ENCODE measurements at places on chromosomes 7 and 10.

DNA sequence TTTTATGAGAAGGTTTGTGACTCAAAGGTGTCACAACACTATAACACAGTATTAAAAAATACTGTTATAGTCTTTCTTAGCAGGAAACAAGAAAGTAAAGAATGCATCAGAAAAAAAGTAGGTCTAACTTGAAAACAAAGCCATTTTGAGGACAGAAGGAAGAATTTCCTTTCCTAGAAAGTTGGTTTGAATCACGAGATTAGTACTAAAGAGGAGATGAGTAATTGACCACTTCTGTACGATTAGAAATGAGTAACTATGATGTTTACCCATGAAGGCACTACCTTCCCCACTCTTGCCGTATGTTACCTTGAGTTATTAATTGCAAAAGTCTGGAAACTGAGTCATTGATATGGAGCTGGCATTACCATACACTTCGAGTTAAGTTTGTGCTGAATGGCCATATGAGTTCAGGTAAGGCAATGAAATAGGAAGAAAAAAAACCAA, 65.2 kb downstream of the FAM185A start:
- no peak for DNase-seq

DNA sequence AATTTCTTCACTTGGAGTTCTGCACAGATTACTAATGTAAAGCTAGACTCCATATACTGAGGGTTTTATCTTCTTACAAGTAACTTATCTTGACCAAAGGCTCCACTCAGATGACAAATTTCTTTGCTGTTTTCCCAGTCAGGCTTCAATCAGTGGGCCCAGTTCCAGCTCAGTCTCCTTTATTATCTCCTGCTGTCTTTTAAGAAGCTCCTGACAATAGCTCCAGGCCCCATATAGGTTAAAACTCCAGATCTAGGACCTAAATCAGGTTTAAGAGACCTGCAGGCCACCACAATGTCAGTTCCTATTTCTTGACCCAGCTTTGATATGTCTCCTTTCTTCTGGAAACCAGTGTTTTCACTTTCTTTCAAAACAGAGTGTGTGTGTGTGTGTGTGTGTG, 165.2 kb downstream of the RELN start:
- no peak for DNase-seq

- DNase-seq: no peak
Measured at GRCh38 chr10:6068006-6068405, 5.8 kb upstream of the IL2RA start.

GRCh38 chr10:34728361-34728760, 86.7 kb downstream of the PARD3 start:
- DNase-seq: no peak

DNA sequence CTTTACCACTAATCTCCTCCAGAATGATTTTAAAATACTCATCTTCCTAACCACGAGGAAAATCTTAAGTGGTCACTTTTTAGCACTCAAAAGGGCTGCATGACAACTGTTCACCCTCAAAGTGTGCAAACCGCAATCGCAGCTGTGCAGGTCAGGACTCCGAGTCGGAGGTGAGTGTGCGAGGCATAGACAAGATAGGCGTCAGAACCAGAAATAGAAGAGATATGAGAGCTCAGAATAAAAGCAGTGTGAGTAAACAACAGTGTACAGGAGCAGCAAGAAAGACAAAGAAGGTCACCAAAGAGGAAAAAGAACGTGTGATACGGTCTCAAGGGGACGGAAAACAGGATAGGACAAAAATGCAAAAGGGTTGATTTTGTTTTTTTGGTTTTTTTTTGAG, 17.5 kb upstream of the ENO4 start:
- no peak for DNase-seq

DNA sequence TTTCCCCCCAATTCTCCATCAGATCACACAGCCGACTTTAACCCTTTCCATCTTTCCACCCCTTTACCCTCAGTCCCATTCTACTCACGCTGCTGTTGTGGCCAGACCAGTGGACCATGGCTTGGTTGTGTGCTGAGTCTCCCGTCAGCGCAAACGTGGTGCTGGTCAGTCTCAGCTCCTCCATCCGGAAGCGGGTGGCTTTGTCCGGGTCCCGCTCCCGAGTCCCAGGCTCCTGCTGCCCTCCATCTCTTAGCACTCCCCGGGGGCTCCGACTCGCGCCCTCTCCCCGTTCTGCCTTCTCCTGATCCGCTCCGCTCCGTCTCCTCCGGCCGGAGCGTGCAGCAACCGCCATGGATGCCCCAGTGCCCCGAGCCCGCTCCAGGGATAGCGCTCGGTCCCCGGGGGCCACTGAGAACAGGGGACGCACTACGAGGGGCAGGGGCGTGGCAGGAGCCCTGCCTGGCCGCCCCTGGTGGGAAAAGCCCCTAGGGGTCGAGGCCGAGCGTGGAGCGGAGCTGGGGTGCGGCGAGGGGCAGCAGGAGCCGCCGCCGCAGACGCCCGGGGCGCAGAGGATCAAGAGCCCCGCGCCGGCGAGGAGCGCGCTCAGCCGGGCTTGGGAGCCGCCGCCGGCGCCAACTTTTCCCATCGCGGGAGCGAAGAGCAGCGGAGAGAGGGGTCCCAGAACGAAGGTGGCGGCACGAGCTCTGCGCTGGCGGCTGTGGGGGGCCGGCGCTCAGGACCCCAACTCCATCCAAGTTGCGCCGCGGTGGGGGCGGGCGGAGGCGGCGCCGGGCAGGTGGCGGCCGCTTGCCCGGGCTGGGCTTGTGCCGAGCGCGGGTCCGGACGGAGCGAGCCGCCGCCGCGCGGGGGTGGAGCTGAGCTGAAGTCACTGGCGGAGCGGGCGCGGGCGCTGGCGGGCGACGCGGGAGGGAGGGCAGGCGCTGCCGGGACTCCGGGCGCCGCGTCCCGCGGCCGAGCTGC, at the start of gene SORCS1:
Gene SORCS1, minus strand, starts transcription at position 826 of the 981 bp plus-strand sequence.
- DNase-seq: no peak

DNA sequence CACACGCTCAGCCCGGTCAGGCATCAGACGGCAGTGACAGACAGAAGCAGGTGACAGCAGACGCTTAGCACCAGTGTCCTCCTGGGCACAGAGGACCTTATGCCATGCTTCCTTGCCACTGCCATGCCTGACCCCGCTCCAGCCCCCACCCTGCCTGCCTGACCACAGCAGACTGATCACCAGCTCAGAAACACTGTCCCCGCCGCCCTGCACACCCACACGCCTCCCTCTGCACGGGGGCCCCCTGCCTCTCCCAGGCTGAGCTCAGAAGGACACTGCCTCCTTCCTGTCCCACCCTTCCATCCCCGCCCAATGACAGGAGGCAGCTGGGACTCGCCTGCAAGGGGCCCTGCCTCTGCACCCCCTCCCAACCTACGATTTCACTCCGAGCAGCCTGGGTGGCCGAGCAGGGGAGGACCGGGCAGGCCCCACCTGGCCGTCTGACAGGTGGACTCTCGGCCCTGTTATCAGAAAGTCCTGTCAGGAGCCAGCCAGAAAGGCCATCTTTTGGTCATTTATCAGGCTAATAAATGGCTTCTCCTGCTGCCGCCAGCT, 183.4 kb downstream of the ELFN1 start:
- DNase-seq: no peak

DNA sequence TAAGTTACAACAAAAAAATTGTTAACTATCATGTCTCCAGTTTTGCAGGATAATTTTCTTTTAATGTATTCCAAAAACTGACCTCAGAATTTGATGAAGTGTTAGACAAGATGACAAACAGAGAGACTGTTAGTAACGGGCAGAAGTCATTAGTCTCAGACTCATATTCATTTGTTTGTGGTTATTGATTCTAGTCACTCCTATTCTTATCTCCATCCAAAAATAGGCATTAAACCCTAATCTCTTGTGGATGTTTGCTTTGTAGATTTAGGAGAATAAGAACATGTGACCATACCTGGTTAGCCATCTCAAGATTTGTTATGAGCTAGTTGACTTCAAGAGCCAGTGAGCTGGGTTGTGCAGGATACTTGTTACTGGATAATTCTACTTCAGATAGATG, 261.1 kb downstream of the AUTS2 start:
- DNase-seq: no peak

DNA sequence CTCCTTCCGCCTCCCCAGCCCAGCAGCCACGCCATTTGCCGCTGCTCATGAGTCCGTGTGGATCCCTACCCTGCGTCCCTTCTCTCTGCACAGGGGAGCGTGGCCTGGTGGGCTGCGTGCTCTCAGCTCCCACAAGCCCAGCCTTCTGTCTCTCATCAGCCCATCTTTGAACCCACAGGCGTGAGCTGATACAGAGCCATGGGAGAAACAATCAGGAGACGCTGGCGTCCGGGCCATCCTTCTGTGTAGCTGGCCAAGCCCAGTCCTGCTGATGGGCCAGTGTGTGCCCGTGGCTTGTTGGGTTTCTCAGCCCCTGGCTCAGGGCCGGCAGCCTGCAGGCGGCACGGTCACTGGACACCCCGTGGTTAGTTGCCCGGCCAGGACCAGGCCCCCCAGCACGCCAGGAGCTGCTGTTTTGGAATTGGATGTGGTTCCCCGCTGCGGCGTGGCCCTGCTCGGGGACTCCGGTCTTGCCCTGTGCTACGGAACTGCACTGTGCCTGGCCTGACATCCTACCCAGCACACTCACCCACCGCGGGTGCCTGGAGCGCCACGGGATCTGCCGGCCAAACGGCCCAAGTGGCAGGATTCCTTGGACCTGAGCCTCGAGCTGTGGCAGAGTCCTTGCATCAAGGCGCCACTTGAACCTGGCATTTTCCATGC, 88.9 kb downstream of the ELFN1 start:
- no peak for DNase-seq

DNA sequence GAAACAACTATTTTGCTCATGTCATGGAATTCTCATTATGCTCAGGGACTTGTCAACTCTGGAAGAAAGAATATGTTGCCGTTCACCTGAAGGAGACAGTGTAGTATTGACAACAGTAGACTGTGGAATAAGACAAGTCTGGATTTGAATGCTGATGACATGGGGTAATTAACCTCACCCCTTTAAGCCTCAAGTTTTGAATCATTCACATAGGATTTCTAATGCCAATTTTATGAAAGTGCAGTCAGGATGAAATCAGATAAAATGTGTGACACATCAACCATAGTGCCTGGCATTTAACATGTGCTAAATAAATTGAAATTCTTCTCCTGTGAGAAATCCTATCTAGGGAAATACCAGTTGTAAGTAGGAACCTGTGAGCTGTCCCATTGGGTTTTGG, 305.8 kb downstream of the KIF20B start:
- no peak for DNase-seq

DNA sequence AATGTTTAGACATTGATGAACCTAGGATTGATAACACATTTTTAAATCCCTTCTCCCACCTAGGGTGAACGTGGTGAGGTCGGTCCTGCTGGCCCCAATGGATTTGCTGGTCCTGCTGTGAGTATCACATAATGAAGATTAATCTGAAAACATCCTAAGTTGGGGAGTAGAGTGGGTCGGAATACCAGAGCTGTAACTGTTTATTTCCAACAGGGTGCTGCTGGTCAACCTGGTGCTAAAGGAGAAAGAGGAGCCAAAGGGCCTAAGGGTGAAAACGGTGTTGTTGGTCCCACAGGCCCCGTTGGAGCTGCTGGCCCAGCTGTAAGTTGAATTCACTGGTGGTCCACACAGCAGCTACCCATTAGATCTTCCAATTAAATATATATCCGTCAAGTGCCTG, 25.6 kb downstream of the COL1A2 start:
- DNase-seq: no peak

DNA sequence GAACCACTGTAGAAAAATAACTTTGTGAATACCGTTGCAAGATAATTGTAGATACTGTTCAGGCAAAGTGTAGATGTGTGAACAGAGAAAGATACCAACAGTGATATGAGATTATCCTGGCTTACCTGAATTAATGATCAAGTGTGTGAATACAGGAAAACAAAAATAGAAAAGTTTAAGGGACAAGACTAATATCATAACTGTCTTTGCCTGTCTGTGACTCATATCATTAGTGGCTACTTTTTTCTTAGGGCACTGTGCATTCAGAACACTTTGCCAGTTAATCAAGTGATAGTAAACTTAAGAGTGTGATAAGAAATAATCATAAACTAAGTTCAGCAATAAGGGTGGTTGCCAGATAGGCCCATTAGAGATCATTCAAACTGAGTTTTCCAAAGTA, 323.0 kb upstream of the LRGUK start:
- DNase-seq: no peak

GRCh38 chr10:124357561-124357885, 61.2 kb downstream of the OAT start:
- DNase-seq: no peak

GRCh38 chr10:98028168-98028770, 2.2 kb downstream of the CRTAC1 start:
- DNase-seq: no peak

- DNase-seq: no peak
Measured at GRCh38 chr10:116753759-116754158, 11.4 kb upstream of the HSPA12A start.

GRCh38 chr7:1100834-1101562, 13.1 kb downstream of the GPER1 start:
- DNase-seq: no peak

DNA sequence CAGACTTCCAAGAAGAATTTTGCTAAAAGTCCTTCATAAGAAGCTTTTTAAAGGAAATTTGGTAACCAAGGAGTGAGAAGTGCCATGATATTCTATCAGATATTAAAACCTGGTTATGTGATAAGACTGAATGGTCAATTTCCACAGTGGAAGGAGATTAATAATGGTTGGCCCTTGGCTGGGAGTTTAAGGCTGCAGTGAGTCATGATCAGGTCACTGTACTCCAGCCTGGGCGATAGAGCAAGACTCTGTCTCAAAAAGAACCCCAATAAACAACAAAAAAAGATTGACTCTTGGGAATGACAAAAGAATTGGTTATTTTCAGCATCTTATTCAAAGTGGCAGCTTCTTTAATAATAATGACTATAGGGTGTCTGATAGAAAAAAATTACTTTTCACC, 37.2 kb downstream of the EXOC4 start:
- DNase-seq: no peak

GRCh38 chr7:28688651-28689050, 269.5 kb downstream of the TRIL start:
- no peak for DNase-seq

GRCh38 chr10:3389130-3389529, 216.5 kb upstream of the PITRM1 start:
- no peak for DNase-seq

- no peak for DNase-seq
Measured at GRCh38 chr10:79405995-79406515, 39.4 kb downstream of the ZCCHC24 start.

- no peak for DNase-seq
Measured at GRCh38 chr10:62454687-62455397, 80.7 kb downstream of the ZNF365 start.

DNA sequence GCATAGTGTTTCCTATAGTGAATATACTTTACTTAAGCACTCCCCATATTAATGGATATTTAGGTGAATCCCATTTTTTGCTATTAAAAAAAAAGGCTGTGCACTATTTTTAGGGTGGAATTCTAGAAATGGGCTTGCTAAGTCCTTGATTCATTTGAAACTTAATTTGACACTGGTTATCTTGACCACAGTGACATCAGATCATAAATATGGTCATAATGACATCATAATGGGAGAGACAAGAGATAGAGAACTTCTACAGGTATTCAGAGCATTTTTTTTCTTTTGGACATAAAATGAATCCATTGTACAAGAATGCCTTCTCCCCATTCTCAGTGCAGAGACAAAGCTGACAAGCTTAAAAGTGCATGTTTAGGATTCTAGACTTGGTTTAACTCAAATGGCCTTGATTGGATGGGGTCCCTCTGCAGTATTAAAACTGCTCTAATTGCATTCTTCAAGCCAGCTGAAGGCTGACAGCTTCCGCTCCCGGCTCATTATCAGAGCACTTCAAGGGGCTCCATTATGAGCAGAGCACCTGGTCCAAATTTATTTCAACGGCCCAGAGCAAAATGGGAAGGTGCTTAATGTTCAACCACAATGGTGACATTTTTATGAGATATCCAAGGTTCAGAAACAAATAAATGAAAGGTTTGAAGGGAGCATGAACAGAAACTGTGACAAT, 104.8 kb downstream of the JAZF1 start:
- no peak for DNase-seq

Measured in GOT3 (cell line).